Activated CD4-positive, alpha-beta T cell treated with anti-CD3 and anti-CD28 coated beads, Interleukin-2, amount 50 U/mL, for 48 hours (primary cell): ENCODE measurements at places on chromosomes 3 and 15.

DNA sequence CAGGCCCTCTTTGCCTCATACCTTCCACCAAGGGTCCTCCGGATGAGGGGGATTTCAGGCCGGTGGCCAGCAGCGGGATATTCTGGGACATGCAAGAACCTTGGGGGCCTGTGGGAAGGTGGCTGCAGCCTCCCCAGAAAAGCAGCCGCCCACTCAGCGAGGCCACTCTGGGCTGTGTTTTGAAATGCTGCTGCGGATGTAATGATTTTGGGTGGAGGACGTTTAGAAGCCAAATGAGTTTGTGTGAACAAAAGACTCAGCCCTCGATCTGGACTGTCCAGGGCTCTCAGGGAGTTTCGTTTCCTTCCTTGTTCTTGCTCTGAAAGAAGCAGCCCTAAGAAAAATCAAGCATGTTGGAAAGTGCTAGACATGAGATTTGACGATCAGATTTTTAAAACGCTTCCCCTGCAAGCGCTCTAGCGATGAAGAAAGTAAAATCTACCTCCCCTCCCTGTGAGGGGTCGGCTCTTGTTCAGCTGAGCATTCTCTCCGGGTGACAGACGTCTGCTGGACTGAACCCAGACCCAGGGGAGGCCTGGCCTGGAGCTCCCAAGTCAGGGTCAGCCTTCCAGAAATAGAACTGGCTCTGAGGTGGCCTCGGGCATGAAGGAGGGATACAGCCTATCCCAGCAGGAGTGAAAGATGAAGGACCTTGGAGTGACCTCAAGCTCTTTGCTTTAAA lies 12.9 kb downstream of the HEG1 start:
- no peak for DNase-seq

DNA sequence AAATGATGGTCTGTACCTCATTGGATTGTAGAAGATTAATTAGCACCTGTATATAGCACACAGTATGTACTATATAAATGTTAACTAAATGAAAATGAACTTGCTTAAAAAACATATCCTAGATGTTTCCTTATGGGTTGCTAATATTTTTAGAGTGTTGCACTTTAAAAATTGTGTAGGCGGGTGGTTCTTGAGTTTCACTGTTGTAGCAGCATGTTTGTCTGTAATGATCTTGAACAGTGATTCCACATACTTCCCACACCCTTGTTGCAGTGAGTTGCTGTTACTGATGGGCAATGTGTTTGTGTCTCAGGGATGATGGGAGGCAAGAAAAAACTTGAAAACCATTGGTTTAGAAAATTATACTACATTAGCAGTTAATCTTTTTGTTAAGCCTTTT lies 22.0 kb downstream of the USP3 start:
- no peak for DNase-seq

GRCh38 chr15:61527836-61528580 lies 298.9 kb upstream of the RORA start:
- no peak for DNase-seq

GRCh38 chr3:152109038-152109437 lies 159.7 kb upstream of the MBNL1 start:
- DNase-seq = no peak

- DNase-seq = no peak
Measured at GRCh38 chr3:42868841-42869240, 6.8 kb downstream of the CYP8B1 start.

DNA sequence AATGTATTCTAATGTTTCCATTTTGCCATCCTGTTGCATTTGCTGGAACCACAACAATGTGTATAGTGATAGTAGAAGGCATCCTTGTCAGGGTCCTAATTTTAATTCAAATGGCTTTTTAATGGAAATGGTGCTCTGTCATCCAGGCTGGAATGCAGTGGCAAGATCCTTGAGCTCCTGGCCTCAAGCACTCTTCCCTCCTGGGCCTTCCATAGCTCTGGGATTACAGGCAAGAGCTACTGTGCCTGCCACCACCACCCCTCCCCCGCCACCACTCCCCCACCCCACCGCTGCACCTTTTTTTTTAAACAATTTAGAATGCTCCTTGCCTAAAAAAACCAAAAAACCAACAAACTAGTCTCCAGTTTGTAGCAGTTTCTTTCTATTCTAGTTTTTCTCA lies 15.2 kb upstream of the IQCF6 start:
- no peak for DNase-seq

GRCh38 chr3:185986198-185986777 lies 48.5 kb upstream of the TRA2B start:
- DNase-seq = no peak

GRCh38 chr3:115628075-115628412 lies 4.7 kb downstream of the GAP43 start:
- no peak for DNase-seq
